KBM-7 (cell line): ENCODE measurements at places on chromosomes 7 and 10.

DNA sequence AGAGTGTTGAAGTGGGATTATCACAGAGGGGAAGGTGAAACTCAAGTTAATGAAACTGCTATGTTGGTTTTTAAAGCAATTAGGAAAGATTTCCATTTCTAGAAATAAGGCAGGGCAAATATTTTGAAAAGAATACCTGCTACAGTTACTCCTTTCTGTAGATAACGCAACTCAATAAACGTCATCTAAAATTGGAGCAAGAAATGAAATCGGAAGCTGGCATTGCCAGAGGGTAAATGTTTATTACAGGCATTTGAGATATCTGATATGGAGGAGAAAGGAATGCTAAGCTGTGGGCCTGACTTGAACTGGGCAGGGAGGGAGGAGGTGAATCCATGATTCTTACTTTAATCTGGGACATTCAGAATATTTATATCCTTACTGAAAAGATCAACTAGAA lies 217.0 kb upstream of the ADARB2 start:
- DNase-seq, result no peak

DNA sequence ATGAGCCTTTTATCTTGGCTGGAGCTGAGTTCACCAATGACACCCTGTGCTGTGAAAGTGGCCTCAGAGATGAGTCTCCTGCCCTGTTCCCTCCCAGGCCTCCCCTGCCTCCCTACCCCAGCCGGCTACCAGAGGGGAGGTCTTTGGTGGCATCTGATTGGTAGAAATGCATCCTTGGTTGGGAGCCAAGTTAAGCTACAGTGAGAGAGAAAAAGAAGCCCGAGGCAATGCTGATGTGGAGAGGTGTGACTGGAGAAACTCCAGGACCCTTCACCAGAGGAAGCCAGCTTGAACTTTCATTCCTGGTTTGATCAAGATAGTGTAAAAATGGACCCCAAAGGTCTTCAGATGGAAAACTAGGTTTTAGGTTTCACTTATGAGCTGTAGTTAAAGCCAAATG lies 191.1 kb upstream of the TCF7L2 start:
- no peak for DNase-seq

- no peak for DNase-seq
Observed at GRCh38 chr7:41729059-41729458, 26.2 kb upstream of the INHBA start.

DNA sequence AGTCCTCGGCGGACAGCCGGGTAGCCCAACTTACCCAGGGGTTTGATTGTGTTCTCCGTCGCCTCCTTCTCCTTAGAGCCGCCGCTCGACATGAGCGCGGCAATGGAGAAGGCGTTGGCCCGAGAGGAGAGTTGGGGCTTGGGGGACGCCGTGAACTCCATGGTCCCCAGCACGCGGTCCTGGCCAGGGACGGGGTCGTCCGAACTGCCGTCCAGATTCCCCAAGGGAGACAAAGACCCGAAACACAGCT lies 515 bp downstream of the TBX20 start:
- no peak for DNase-seq

- no peak for DNase-seq
Observed at GRCh38 chr7:50721661-50722259, 60.9 kb downstream of the GRB10 start.

- DNase-seq, result no peak
Observed at GRCh38 chr7:2773608-2774007, 70.5 kb downstream of the GNA12 start.

DNA sequence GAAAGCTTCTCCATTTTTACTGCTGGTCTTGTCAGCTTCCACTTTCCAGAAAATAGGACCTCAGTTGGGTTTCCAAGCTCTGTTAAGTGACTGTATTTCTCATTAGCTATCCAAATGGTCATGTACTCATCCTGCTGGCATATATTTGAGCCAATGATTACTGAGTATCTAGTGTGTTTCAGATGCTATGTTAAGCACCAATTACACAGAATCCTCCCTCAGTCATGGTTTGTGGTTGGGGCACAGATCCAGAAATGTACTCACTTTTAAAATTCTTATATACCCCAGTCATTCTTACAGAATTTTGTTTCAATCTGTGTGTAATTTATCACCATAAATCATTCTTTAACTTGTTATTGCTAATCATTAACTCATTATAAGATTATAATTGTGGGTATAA lies 362.3 kb upstream of the MTPN start:
- DNase-seq, result no peak

GRCh38 chr7:127678947-127679346 lies 27.0 kb downstream of the SND1 start:
- no peak for DNase-seq
